ENCODE measurements at places on chromosomes 3 and 15. TPM values are rescaled to one million over a fixed set of nuclear protein-coding genes. Genes with fewer than 3 reads are reported as not detected.

The TGM5 gene
- not detected for total RNA-seq

The GCSAM gene
- total RNA-seq, result not detected

The GOLGA6L10 gene
- total RNA-seq, result 0.56 TPM

The ARHGAP11A gene
- 66.2 TPM for total RNA-seq

The RPS17 gene
- total RNA-seq, result 3,919 TPM

The HESX1 gene
- total RNA-seq, result 0.23 TPM

The SLC24A5 gene
- total RNA-seq, result not detected

The SNRK gene
- 5.4 TPM for total RNA-seq

The VPS39 gene
- 14.8 TPM for total RNA-seq

The LRRC31 gene
- not detected for total RNA-seq

The NR1I2 gene
- not detected for total RNA-seq

The PLSCR2 gene
- not detected for total RNA-seq

The RTP1 gene
- total RNA-seq, result not detected

The ABI3BP gene
- 1.0 TPM for total RNA-seq

The ZNF148 gene
- total RNA-seq, result 11.1 TPM

The ARNT2 gene
- 20.6 TPM for total RNA-seq

The PLD1 gene
- total RNA-seq, result 8.5 TPM

The FANCD2 gene
- total RNA-seq, result 20.9 TPM

The C3orf22 gene
- total RNA-seq, result not detected

The MRPS22 gene
- 45.2 TPM for total RNA-seq

The SPRED1 gene
- 9.9 TPM for total RNA-seq

The KNG1 gene
- total RNA-seq, result not detected

The ACKR4 gene
- total RNA-seq, result not detected

The FEZF2 gene
- total RNA-seq, result not detected

The SEMA6D gene
- total RNA-seq, result not detected

The SAMMSON gene
- not detected for total RNA-seq

The NPAP1 gene
- total RNA-seq, result not detected

The SQOR gene
- 64.9 TPM for total RNA-seq

The RTP3 gene
- total RNA-seq, result not detected

The SNTN gene
- not detected for total RNA-seq

The GP9 gene
- not detected for total RNA-seq

The CYP8B1 gene
- total RNA-seq, result not detected

The ITIH1 gene
- not detected for total RNA-seq

The CAND2 gene
- 0.26 TPM for total RNA-seq

The ZNF620 gene
- total RNA-seq, result 1.9 TPM

The BBX gene
- 15.6 TPM for total RNA-seq

The AAGAB gene
- total RNA-seq, result 76.4 TPM

The CA12 gene
- total RNA-seq, result 148 TPM

The SLC9A9 gene
- total RNA-seq, result 0.48 TPM

The CX3CR1 gene
- total RNA-seq, result 0.09 TPM

The CYP1A1 gene
- total RNA-seq, result 3.1 TPM

The HRG gene
- not detected for total RNA-seq

The TM4SF18 gene
- total RNA-seq, result 44.7 TPM

The SAMD7 gene
- not detected for total RNA-seq

The MUC4 gene
- not detected for total RNA-seq

The FOXP1 gene
- total RNA-seq, result 9.4 TPM

The LXN gene
- 81.7 TPM for total RNA-seq

The ACAN gene
- total RNA-seq, result 0.21 TPM

The SLC38A3 gene
- total RNA-seq, result not detected

The ZNF385D gene
- total RNA-seq, result not detected

The MUC13 gene
- 7.8 TPM for total RNA-seq

The MUC20 gene
- total RNA-seq, result 0.59 TPM

The SCN11A gene
- total RNA-seq, result not detected

The KLHL40 gene
- total RNA-seq, result not detected

The EIF1B gene
- 62.0 TPM for total RNA-seq

The KIF7 gene
- 4.9 TPM for total RNA-seq

Measured in A549 treated with DMSO at 1 μM for 4 hours (cell line).